CD4-positive, alpha-beta T cell treated with Interferon gamma for 1 hour (primary cell): ENCODE measurements at places on chromosomes 3 and 15.

DNA sequence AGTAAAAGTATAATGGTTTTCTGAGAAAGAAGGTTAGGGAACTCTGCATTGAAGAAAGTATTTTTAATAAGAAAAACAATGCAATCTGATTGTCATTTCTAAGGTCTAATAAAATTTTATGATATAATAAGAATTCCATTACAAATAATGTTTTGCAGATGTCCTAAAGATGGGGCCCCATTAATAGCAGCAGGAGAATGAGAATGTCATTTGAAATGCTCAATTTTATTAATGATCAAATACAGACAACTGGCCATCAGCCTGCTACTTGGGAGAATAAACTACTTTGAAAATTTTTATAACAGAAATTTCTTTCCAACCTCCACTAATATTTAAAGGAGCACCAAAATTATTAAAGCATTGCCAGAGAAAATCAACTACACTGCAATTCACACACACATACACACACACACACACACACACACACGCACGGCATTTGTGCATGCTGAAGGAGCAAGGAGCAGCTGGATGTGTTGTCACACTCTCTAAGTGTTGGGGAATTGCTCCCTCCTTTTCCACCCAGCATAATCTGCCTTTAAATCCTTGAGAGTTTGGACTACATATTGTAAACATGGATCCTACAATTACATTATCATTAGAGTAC, 109.5 kb downstream of the THRB start:
- no peak for DNase-seq

DNA sequence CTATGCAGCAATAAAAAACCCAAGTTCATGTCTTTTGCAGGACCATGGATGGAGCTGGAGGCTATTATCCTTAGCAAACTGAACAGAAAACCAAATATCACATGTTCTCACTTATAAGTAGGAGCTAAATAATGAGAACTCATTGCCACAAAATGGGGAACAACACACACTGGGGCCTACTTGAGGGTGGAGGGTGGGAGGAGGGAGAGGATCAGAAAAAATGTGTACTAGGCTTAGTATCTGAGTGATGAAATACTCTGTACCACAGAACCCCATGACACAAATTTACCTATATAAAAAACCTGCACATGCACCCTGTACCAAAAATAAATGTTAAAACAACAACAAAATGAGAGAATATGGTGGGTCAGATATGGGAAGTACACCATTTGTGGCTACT, 49.6 kb upstream of the AADACL2 start:
- no peak for DNase-seq

GRCh38 chr15:32636908-32637567, 4.5 kb upstream of the SCG5 start:
- DNase-seq = no peak

- DNase-seq = no peak
These were observed 124.4 kb downstream of the B3GALNT1 start for GRCh38 chr3:160980740-160981139.

GRCh38 chr3:195931582-195932273, 23.4 kb upstream of the TNK2 start:
- no peak for DNase-seq

DNA sequence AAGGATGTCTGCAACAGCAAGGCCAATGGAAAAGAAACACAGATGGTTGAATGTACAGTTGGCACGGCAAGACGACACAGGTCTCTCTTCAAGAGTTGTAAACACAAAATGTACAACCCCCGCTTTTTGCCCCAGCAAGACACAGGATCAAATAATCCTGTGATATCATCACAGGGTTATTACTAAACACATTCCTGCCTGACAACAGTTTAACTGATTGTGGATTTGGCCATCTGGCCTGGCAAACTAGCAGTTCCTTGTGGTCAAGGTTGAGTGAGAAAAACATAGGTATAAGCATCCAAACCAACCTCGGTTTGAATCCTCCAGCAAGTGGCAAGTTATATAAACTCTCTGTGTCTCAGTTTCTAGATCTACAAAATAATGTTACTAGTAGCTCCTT, 23.4 kb downstream of the PARP16 start:
- DNase-seq = no peak

DNA sequence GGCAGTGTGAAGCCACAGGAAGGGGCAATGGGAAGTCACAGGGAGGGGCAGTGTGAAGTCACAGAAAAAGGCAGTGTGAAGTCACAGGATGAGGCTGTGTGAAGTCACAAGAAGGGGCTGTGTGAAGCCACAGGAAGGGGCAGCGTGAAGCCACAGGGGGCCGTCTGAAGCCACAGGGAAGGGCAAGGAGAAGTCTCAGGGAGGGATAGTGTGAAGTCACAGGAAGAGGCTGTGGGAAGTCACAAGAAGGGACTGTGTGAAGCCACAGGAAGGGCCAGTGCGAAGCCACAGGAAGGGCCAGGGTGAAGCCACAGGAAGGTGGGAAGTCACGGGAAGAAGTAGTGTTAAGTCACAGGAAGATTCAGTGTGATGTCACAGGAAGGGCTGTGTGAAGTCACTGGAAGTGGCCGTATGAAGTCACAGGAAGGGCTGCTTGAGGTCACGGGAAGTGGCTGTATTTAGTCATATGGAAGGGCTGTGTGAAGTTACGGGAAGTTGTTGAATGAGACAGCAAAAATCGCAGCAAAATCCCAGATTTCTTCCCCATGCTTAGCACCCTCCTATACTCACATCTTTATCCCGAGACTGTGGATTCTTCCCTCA, 38.6 kb downstream of the GASK1A start:
- DNase-seq = no peak

GRCh38 chr3:62724503-62724902, 150.7 kb downstream of the CADPS start:
- DNase-seq = no peak

DNA sequence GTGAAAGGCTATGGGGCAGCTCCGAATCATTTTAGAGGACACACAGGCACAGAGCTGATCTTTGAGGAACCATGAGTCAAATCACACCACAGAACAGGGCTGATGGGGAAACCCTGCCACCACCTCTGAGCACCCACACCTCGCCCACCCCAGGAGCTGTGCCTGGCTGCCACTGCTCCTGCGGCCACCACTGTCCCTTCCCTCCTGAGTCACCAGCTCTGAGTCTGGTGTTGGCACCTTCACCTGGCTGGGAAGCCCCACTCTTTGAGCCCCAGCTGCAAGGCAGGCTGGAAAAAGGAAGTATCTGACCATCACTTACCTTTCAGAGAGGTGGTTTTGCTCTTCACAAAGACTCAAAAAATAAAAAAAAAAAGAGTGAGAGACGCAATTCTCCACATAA, 63.6 kb upstream of the MEF2A start:
- peak; percentile 49 for DNase-seq

DNA sequence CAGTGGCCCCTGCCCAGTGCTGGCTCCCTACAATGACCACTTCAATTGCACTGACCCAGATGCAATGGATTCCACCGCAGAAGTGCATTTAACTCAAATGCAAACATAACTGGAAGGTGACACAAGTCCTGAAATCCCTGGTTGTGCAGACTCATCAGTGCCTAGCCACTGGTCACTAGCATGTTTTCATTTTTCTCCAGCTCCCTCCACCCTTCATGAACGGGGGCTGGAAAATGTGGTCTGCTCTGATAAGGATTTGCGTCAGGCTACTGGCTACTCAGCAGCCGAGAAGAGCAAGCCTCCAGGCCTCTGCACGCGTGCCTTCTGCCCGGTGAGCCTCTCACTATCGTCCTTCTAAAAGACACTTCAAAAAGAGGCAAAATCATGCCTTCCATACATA, 27.4 kb upstream of the FURIN start:
- DNase-seq = no peak

- peak; percentile 28 for DNase-seq
These were observed 5.1 kb downstream of the PPP1R2 start for GRCh38 chr3:195537995-195538394.

DNA sequence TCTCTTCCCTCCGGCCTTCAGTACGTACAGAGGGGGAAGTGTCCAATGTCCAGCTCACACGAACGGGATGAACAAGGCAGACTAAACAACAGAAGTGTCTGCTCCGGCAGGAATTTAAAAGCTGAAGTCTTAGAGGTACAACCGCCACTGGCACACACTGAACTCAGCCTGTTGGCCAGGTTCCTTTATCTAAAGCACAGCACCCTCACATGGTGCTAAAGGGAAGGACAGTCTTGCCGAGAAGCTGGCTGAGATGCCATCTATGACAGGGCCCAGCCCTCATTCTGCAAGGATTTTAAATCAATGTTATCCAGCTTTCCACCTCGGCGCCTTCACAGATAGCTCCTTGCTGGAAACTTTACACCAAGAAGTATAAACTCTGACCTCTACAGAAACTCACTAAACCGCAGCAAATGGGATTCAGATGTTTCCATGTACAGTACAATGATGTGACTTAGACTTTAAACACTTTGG, 2.8 kb downstream of the ADAMTS17 start:
- DNase-seq = peak; percentile 63

DNA sequence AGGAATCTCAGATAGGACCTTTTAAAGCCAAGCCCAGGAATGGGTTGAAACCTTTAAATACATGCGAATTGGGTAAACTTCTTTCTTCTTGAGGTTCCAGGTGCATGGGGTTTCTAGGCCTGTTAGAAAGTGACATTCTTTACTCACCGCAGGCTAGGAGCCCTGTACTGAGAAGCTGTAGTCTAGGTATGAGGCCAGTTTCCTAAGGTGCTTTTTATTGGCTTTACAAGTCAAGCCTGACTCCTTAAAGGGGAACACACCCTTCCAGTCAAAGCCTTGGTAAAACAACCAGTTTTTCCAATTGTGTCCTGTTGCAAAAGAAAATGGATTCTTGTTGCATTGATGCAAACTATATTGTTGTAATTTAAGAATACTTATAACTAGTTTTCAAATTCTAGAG, 76.1 kb upstream of the ATP11B start:
- no peak for DNase-seq

DNA sequence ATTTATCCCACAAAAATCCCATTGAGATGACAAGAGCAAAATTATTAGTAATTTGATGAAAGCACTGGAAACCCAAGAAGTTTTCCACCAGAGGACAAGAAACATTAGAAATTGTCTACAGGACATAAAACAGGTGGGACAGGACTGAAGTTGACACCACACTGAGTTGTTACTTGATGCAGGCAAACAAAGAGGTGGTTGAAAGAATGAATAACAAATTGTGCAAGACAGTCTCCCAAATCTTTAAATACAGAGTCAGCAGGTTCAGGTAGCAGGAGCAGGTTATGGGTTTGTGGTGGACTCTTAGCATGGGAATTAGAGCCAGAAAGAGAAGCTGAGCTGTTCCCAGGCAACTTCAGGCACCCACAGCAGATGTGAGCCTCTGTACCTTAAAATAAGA, 30.3 kb upstream of the ARRDC4 start:
- DNase-seq = no peak

- no peak for DNase-seq
These were observed 152.4 kb downstream of the LEKR1 start for GRCh38 chr3:156978481-156978961.

- no peak for DNase-seq
These were observed 4.0 kb upstream of the IL17RE start for GRCh38 chr3:9898467-9899241.

DNA sequence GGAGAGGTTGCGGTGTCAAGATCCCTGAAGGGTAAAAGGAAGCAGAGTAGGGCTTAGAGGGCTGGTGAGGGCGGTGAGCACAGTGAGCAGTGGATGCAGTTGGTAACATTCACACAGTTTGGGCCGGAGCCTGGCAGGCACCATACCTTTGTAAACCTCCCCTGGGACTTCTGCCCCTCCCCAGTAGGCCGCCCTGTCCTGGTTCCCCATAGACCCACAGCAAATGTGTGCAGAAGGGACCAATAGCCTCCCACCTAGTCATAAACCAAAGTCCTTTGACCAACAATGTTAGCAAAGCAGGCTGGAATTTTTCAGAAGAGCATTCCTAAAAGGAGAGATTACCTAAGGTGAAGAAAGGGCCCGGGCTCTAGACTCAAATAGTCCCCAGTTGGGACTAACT, 1.7 kb upstream of the PHGR1 start:
- DNase-seq = no peak

DNA sequence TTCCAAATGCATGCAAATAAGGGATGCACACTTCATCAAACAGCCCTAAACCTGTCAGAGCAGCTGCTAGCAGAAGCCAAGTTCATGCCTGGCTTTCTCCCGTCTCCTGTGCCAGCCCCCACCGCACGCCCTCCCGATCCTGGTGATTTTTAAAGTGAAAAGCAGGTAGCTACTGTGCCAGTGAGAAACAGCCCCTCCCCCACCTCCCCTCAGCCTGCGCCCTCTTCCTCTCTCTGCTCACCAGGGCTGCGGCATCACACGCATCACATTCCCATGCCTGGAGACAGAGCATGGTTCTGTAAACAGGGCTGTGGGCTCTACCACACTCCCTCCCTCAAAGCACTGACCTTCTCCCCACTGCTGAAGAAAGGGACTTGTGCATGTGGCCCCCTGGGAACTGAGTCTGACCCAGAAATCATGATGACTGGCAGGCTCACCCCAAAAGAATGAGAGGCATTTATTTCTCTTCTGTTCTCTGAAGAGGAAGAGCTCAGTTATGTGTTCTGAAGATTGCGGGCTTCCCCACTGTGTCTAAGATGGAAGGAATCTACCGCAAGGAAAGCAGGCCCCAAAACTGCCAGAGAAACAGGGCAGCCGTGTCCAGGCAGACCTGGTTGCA, 14.5 kb upstream of the SLC6A1 start:
- no peak for DNase-seq

DNA sequence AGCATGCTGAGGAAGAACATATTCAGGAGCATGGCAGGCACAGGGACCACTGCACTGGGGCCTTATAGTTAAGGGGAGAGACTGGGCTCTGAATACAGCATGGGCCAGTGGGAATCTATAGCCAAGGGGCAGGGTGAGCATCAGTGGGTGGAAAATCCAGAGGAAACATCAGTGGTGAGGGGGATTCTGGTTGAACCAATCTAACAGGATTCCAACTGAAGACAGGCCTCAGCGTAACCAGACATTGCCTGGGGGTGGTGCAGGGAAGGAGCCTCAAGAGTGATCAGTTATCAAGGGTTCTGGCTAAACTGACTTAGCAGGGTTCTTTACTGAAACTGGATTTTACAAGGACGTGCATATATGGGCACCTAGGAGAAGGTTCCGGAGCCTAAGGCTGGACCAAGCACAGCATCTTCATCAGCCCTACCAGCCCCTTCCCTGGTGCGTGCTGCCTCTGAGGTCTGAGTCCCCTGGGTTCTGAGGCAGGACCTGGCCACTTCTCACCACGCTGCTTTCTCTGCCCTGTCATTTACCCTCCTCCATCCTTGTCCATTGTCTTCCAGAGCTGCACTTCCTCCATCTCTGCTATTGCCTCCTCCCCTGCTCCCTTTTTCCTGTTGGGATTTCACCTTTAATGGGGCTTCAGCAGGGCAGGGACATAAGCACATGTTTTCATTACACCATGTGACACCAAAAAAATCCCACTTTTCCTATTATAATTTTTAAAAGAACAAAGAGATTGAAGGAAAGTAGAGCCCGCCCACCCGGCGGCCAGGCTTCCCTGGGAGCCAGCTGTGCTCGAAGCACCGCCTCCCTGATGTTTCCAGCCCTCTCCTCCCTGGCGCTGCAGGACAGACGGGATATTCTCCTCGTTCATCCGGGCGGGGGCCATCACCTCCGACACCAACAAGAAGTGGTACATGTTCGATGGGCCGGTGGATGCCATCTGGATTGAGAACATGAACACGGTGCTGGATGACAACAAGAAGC, 52.1 kb downstream of the DNAH1 start:
- no peak for DNase-seq
